Posterior vena cava (tissue), 2 donors: ENCODE measurements at places on chromosomes 12 and 14.

DNA sequence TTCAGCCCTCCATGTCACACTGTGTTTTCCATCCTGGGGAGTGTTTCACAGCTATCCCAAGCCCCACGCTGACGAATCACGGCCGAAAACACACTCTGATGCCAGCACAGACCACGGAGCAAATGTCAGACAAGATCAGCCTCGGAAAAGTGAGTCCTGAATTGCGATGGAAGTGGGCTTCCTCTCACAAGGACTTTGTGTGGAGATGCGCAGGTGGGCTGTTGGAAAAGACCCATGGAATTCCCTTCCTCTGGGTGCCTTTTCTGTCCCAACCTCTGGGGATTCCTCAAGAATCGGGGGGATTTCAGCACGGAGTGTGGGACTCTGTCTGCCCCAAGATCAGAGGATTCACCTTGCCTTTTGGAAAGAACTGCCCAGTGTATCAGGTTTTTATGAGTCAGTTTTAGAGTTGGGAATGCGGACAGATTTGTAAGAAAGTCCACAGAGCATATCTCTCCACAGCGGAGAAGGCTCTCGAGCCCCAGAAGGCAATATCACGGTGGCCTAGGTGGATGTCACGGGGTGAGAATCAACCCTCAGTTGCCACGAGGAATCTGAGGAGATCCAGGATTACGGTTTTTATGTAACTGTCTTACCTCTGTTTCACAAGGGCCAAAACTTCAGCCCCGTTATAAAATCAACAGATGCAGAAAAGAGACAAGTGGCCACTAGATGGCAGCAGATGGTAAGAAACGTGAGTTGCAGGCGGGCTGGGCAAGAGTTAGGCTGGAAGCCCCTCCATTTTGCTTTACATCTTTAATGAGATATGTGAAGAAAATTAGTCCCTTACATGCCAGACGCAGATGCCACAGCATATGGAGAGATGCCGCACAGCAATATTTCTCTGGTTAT lies 201.9 kb downstream of the DAD1 start:
- no peak for DNase-seq

DNA sequence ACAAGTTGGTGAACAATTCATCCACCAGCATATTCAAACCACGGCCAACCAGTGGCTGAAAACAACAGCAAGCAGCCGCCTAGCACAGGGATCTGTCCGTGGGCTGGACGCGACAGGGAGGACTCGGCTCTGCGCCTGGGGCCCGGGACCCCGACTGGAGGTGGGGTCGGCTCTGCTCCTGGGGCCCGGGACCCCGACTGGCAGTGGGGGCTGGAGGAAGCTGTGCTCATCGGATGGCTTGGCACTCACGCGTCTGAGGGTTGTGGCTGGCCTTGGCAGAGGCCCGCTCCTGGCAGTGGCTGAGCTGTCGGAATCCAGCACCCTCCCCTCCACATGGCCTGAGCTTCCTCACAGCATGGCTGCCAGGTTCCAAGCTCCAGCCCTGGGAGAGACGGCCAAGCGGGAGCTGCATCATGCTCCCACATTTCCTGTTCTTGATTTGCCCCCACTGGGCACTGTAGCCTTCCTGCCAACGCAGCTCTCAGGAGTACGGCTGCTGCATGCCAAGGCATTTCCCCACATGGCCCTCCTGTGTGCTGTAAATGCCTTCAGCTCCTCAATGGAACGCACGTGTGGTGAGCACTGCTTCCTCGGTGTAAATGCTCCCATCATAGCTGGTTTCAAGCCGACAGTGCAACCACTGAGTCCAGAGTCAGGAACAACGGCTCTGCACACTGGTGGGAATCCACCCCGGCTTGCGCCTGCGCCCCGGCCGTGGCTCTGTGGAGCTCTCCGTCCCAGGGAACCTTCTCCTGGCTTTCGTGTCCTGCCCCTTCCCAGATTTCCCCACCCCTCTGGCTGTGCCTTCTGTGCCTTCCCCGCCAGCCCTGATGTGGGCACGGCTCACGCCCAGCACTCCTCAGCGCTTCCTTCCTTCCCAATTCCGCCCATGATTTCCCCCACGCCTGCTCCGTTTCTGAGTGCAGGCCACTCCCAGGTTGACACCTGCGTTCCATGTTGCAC lies 7.3 kb upstream of the GALNT9 start:
- no peak for DNase-seq

DNA sequence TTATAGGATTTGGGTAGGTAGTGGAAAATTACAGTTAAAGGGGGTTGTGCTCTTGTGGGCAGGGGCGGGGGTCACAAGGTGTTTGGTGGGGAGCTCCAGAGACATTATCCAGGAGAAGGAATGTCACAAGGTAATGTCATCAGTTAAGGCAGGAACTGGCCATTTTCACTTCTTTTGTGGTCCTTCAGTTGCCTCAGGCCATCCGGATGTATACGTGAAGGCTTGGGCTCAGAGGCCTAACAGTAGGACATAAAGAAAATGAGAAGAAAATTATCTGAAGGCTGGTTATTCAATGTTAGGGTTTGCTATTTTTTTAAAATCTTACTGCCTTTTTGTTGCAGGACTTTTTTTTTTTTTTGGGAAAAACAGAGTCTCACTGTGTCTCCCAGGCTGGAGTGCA lies 2.5 kb upstream of the PSEN1 start:
- no peak for DNase-seq

DNA sequence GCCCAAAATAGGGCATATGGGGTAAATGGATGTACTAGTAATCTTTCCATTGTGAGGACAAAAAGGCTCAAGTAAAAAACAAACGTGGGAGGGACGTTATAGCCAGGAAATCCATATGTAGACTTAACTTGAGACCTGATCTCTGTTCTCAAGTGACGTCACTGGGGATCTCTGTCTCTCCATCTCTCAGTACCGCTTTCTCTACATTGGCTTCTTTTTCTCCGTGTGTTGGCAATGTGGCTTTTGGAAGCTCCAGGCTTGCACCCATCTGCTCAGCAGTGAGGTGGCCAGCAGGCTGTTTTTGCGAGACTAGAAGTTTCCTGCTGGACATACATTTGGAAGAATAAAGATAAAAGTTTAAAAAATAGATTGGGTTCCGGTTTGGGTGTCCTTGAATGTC lies 66.0 kb upstream of the NRXN3 start:
- no peak for DNase-seq

GRCh38 chr12:106673141-106673540 lies 90.3 kb downstream of the RFX4 start:
- DNase-seq, result no peak

DNA sequence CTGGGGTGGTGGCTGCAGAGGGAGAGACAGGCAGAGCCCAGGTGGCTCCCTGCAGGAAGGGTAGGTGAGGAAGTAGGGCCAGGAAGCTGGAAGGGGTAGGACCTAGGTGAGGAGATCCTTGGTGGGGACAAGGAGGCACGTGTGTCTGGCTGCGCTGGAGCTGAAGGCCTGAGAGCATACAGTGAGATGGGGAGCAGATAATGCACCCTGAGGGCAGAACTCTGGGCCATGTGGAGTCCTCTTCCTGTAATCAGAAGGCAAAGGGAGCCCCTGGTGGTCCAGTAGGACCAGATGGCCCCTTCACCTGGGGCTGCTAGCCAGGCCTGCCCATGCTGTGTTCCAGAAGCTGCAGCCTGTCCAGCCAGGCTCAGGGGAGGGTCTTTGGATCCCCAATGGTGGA lies 15.3 kb upstream of the KRT80 start:
- DNase-seq, result peak; percentile 50

DNA sequence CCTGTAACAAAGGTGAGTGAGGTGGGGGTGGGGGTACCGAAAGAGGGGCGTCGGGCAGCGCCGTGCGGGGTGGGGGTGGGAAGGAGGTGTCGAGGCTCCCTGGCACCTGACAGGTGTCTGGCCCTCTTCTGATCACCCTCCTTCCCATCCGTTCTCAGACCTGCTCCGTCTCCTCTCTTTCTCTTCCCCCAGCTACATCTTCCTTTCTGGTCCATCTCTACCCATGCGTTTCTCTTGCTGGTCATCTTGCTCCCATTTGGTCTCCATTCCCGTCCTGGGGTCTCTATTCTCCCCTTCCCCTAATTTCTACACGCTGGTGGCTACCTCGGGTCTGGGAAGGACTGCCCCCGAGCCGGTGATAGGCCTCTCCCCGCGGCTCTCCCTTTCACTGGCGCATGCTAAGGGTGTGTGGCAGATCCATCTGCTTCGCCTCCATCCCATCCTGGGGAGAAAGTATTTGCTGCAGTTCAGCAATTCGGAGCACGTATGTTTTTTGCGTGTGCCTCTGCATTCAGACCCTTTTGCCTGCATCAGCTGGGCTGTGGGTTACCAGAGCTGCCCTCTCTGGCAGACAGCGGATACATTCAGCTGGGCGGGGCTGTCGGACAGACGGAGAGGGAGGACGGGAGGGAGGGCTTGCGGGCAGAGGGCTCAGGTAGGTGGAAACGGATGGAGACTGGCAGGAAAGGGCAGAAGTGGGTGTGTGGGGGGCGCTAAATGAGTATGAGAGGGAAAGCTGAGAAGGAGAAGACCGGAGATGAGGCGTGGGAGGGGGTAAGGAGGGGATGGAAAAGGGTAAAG lies 730 bp downstream of the CLSTN3 start:
- no peak for DNase-seq

GRCh38 chr14:93032421-93032936 lies 83.2 kb downstream of the ITPK1 start:
- no peak for DNase-seq

DNA sequence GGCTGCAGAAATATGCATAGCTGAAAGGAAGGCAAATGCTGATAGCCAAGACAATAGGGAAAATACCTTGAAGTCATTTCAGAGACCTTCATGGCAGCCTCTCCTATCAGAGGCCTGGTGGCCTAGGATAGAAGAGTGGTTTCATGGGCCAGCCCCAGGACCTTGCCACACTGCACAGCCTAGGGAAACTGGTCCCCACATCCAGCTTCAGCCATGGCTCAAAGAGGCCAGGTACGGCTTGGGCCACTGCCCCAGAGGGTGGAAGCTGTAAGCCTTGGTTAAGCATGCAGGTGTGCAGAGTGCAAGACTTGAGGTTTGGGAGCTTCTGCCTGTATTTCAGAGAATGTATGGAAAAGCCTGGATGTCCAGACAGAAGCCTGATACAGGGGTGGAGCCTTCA lies 101.0 kb upstream of the KITLG start:
- no peak for DNase-seq
